Right hindlimb (tissue), 1 donor: ENCODE measurements at places on chromosomes 2 and 18.

DNA sequence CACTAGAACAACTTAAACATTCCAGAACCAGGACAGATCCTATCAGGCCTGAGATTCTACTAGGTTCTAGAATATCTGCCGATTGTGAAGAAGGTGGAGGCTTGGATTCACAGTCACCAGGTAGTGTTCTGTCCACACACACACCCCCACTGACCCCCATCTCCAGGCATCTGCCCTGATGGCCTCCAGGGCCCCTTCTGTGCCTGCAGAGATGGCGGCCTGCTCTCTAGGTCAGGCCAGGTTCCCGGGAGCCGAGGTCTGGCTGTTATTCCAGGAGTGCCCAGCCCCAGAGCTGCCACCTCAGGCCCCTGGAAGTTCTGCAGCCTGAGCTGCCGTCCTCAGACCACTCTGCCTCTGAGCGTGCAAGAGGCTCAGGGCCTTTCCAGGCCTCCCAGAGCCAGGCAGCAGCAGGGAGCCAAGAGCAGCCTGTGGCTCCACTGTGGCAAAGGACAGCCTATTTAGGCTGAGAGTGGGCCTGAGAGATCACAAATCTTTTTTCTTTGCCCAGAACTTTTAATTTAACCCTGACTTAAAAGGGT, 96.2 kb upstream of the ASAP2 start:
- DNase-seq, result no peak

- no peak for DNase-seq
These were observed 191.0 kb upstream of the FN1 start for GRCh38 chr2:215626812-215627281.

GRCh38 chr2:225771701-225772100, 372.2 kb downstream of the NYAP2 start:
- no peak for DNase-seq

DNA sequence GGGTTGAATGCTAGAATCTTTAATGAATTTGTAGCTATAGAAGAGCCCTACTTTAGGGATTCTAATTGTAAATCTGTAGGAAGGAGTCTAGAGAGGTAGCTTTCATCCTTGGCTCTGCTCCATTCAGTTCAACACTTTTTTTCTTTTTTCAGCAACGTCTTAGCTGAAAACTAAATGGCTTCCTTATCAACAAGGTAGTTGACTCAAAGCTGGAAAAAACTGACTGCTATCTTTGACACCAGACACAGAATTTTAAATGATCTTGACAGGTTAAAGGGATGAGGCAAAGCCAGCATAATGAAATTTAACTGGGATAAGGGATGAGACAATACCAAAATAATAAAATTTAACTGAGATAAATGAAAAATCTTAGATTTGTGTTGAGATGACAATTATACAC, 54.9 kb downstream of the TMEFF2 start:
- no peak for DNase-seq

DNA sequence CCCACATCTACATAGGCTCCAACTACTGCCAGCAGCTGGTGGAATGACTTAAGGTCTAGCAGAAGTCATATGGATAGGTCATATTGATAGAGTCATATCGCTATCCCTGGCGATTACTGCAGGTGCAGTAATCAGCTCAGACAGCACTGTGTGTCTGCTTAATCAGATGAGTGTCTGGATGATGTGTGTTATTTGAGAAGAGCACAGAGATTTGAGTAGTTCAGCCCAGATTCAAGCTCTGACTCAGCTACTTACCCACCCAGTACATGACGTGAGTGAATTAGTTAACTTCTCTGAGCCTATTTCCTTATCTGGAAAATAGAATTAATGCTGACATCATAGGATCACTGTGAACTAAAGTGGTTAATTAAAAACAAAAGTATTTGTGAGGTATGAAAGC, 78.9 kb downstream of the EHD3 start:
- DNase-seq, result no peak

DNA sequence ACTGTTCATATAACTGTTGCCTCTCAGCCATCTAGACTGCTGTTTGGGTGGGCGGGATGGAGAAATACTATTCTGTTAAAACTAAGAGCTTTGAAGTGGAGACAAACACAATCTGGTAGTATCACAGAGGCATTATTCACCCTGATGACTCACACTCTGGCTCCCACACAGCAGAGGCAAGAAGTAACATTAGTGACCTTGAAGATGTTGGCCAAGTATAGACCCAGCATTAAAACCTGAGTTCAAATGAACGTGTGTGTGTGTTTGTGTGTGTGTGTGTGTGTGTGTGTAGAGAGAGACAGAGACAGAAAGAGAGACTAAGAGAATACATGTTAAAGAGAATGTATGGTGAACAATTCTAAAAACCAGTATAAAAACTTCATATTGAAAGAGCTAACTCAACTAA, 22.5 kb upstream of the ACVR1 start:
- DNase-seq, result no peak

DNA sequence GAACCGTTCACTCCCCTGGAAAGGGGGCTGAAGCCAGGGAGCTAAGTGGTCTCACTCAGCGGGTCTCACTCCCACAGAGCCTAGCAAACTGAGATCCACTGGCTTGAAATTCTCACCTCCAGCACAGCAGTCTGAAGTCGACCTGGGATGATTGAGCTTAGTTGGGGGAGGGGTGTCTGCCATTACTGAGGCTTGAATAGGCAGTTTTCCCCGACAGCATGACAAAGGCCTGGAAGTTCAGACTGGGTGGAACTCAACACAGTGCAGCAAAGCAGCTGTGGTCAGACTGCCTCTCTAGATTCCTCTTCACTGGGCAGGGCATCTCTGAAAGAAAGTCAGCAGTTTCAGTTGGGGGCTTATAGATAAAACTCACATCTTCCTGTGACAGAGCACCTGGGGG, 292.5 kb downstream of the NUP35 start:
- DNase-seq, result no peak
